ENCODE measurements at places on chromosomes 3 and 15.

DNA sequence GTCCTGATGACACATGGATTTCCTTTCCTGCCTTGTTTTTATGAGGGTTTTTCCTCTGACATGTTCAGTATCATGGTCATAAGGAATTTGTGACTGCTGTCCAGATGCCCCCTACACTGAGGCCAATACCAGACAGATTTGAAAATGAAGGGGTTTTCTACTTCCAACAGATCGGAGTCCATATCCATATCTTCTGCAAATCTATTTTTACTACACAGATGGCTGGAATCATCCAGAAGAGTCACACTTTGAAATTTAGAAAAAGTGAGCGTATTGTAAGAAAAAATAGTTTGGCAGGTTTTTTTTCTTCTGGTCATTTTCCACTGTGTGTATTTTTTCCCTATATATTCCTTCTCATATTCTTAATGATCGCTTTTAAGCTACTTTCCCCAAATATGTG lies 197.5 kb upstream of the LRRC3B start:
- no peak for DNase-seq

GRCh38 chr15:71231758-71232157 lies 116.5 kb downstream of the THSD4 start:
- DNase-seq: no peak

- no peak for DNase-seq
These were observed 126.8 kb downstream of the BDH1 start for GRCh38 chr3:197428952-197429351.

DNA sequence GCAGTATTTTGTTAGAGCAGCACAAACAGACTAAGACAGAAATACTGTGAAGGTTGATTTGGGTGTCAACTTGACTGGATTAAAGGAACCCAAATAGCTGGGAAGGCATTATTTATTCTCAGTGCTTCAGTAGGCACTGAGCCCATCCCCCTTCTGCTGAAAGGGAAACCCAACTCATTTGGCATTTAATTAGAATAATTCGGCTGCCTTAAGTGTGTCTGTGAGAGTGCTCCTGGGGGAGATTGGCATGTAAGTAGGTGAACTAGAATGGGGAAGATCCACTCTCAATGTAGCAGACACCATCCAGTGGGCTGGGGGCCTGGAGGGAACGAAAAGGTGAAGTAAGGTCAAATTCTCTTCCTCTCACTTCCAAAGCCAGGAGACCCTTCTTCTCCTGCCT lies 20.5 kb upstream of the SLCO3A1 start:
- DNase-seq: no peak

- no peak for DNase-seq
These were observed 13.6 kb downstream of the IP6K1 start for GRCh38 chr3:49772703-49773102.

- DNase-seq: no peak
These were observed 34.9 kb upstream of the CMC1 start for GRCh38 chr3:28206479-28206878.
